ENCODE measurements at places on chromosomes 7 and 10.

GRCh38 chr10:95275726-95276366 is 15.0 kb downstream of the PDLIM1 start:
- no peak for DNase-seq

GRCh38 chr10:100969187-100970075 is at the start of gene SEMA4G:
SEMA4G (plus strand) TSS chr10:100969504; CDS start chr10:100972913, 3,409 bp downstream.
- DNase-seq, result no peak

DNA sequence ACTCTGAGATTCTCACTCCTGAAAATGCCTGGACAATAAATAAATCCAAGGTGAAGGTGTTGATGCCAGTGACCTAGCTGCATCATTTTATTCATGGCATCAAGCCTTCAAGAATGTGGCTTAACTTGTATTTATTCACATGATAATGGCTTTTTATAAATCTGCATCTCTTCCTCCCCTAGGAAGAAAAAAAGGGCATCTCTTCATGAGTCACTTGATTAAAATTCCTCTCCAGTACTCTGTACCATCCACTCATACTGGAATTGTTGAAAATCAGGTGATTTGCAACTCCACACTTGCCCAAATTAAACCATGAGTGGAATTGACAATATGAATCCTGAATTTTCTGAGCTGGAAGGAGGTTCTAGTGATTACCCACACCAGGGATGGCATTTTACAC is 30.2 kb downstream of the PTPRE start:
- no peak for DNase-seq

DNA sequence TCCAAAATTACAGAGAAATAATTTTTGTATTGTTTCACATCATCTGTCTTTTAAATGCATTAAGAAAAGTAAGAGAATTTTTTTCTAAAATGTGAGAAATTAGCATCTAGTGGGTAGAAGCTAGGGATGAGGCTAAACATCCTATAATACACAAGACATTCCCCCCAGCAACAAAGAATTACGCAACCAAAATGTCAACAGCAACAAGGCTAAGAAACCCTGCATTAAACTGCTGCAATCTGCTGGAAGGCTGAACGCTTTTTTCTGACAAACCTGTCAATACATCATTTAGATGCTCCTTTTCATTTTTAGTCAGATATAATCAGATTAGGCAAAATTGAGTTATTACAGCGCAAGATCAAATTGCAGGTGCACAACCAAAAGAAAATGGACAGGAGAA is 162.2 kb downstream of the C1GALT1 start:
- no peak for DNase-seq

DNA sequence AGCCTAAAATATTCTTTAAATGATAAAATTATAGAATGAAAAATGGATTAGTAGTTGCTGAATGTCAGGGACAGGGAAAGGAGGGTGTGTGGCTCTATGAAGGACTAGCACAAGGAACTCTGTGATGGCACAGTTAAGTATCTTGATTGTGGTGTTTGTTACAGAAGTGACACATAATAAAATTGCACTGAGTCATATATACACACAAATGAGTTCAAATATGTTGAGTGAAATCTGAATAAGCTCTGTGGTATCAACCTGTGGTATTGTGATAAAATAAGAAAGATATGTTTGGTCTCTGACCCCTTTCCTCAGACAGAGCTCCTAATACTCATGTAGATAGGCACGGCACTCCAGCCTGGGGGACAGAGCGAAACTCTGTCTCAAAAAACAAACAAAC is 181.5 kb upstream of the TRIM24 start:
- DNase-seq, result no peak

DNA sequence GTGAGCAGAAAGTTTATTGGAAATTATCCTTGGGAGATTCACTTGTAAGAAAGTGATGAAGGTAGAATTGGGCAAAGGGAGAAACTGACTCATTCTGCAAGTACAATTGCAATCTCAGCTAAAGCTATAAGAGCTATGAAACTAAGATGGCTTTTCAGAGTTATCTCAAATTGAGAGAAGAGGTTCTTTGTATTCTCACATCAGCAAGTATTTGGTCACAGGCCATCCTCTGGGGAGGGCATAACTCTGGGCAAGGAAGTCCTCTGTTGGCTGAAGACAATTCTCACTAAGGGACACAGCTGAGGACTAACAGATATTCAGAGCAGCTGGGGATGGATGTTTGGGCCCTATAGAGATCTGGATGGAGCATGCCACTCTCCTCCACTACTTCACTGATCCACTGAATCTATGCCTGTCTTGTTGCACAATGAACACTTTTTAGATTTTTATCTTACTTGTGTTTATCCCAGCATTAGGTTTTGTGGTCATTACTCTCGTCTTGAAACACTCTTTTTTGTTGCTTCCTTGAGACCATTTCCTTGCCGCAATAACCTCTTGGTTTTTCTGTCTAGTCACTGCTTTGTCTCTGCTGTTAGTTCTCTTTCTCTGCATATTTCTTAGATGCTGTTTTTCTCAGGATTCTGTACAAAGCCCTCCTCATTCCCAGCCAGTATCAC is 115.1 kb downstream of the GNAI1 start:
- no peak for DNase-seq

DNA sequence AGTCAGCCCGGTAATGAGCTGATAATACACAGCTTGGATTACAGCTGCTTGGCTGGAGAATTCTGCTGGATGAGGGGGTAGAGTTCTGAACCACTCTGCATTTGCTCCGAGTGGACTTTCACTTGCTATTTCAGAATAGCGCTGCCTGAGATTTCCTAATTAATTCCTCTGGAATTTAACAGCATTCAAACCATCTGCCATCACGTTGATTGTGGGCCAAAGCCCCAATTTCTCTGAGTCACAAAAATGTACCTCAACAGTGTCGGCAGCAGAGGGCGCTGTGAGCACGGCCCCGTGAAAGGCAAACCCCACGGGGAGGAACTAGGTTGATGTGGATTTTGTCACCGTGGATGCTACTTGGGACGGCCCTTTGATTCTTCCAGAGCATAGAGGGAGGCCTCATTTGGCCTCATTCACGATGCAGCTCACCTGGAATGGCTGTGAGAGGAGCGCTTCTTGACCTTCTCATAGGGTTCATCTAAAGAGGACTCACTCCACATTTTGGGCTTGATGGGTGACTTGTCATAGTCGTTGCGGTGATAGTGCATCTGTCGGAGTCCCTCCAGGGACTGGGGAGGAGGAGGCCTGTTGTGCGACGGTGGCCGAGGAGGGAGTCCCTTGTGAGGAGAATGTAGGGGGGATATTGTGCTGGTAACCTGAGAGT is 73.3 kb downstream of the PRPF18 start:
- peak; percentile 25 for DNase-seq

DNA sequence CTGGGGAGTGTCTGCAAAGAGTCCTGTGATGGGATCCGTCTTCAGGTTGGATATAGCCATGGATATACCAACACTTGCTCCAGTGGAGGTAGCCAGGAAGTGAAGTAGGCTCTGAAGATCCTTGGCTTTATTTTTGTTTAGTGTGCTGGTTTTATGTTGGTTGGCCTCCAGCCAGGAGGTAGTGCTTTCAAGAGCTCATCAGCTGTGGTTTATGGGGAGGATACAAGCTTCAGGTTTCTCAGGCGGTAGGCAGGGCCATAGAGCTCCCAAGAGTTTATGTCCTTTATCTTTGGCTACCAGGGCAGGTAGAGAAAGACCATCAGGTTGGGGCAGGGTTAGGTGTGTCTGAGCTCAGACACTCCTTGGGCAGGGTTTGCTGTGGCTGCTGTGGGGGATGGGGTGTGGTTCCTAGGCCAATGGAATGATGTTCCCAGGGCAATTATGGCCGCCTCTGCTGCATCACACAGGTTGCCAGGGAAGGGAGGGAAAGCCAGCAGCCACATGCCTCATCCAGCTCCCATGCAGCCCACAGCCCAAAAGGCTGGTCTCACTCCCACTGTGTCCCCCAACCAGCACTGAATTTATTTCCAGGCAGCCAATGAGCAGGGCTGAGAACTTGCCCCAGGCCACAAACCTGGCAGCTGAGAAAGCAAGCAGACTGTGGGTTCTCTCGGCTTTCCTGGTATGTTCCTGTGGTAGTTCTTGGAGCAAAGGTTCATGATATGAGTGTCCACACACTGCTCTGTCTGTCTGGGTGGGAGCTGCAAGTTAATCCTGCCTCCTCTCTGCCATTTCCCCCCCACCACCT is 67.0 kb upstream of the PRLHR start:
- no peak for DNase-seq

DNA sequence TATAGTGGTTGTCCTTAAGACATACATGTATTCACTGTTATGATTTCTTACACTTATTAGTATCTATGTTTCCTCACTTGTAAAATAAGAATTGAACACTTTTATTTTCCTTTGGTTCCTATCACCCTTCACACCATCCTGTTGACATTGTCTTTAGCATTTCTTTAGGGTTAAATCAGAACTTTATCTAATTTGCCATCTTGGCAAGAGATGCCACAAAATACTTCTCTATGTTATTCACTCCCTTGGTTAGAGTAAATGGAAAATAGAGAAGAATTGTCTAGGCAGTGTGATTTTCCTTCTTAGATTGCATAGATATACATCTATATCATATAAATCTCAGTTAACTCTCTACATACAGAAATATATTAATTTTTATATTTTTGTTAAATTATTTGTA is 204.7 kb downstream of the SEMA3D start:
- DNase-seq, result no peak

- no peak for DNase-seq
Measured at GRCh38 chr10:63064706-63065105, 68.4 kb upstream of the NRBF2 start.

DNA sequence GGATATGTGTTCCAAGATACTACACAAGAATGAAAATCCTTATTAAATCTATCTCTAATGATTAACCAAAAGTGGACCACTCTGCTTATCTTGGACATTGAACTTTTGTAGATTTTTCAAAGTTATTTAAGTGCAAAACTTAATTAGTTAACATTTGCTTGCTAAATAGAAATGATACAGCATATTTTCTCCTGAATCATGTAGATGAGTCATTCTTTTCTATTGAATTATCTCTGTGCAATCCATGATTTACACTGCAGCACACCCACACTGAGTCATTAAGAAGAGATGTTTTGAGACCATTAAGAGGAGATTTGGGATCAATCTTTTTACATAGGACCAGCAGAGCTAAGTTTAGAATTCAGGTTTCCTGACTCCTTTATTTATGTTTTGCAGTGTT is 6.6 kb upstream of the ABCC2 start:
- DNase-seq, result peak; percentile 88
